Activated CD8-positive, alpha-beta memory T cell treated with anti-CD3 and anti-CD28 coated beads, Interleukin-2, amount 50 U/mL, for 4 hours (primary cell): ENCODE measurements at places on chromosomes 5 and 9.

- DNase-seq: no peak
Measured at GRCh38 chr9:72980600-72981265, 27.9 kb upstream of the ALDH1A1 start.

DNA sequence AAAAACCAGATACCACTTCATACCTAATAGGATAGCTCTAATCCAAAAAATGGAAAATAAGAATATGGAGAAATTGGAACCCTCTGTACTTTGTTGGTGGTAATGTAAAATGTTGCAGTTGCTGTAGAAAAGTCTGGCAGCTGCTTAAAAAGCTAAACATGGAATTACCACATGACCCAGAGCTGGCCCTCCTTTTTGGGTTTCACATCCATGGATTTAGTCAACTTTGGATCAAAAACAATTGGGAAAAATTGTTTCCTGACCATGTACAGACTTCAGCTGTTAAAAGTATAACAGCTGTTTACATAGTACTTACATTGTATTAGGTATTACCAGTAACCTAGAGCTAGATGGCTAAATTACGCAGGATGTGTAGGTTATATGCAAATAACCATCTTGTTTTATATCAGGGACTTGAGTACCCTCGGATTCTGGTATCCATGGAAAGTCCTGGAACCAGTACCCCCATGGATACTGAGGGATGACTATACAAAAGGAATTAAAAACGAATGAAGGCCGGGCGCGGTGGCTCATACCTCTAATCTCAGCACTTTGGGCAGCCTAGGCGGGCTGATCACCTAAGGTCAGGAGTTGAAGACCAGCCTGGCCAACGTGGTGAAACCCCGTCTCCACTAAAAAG is 15.8 kb downstream of the DNAJA1 start:
- DNase-seq: no peak

DNA sequence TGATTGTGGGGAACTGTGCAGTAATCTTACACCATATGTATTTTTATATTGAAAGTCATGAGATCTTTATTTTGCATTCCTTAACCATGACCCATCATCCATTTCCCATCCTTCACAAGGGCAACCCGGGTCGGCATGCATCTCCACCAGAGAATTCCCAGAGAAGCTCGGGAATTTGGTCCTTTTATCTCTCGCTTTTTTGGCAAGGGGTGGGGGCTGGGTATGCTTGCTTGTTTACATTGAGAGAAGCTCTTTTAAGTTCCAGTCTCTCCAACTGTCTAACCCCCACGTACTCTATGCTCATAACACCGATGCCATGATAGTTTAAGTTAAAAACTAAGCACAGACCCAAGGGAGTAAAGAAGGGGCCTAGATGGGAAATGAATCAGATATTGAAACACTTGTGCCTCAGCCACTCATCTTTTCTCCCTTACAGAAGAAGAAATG is 109.9 kb upstream of the NFIB start:
- no peak for DNase-seq

GRCh38 chr5:107526270-107526937 is 144.3 kb downstream of the EFNA5 start:
- DNase-seq: no peak

DNA sequence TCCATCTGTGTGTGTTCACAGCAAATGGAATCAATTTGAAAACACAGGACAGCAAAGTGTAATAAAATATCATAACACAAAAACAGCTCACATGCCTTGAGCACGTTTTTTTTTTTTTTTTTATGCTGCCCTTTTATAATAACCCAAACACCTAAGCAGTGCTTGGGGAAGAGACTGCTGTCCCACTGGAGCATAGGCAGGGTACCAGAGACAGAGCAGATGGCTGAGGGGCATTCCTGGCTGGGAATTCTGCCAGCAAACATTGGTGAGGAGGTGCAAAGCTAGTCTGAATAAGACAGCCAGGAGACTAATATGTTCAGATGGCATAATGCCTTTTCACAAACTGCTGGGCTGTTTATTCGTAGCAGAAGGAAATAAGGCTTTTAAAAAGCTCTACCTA is 58.1 kb upstream of the SV2C start:
- no peak for DNase-seq

- no peak for DNase-seq
Measured at GRCh38 chr5:137438932-137439331, 60.2 kb downstream of the SPOCK1 start.

DNA sequence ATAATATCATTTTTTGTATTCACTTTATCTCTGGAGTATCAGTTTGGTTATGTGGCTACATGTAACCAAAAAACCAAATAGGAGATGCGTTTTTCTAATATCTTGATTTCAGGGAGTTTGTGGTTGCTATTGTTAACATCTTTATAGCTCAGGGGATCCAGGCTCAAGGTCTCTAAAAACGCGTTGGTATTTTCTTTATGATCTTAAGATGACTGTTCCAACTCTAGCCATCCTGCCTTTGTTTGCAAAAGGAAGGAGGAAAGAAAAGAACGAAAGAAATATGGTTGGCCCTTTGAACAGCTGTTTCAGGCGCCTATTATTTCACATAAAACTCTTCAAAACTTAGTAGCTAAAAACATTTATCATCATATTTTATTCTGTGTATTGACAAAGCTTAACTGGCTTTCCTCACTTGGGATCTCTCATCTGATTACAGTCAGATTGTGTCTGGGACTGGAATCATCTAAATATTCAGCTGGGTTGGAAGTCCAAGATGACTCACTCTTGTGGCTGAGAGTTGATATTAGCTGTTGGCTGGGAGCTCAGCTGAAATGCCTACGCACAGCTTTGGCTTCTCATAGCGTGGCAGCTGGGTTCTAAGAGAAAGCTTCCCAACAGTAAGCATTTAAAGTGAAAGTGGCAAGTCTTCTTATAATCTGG is 60.1 kb downstream of the FAM174A start:
- DNase-seq: no peak

DNA sequence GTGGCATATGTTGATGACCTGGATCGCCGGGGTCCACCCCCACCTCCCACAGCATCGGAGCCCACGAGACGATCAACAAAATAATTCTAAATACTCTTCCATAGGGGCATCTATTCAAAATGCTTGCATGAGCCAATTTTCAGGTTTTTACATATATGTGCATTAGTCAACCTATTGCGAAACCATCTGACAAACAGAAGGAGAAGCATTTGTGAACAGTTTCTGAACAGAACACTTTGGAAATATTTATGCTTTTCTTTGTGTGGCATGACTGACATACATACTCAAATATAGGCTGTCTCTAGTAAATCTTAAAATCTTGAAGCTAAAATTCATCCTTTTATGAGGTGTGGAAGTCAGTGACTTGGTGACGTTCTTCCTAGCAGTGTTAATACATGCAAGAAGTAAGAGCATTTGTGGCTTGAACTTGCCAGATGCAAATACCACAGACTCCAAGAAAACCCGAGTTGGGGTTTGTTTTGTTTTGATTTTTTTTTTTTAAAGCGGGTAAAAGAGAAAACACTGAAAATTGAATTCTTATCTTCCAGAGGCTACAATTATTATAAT is 5.3 kb downstream of the GPR151 start:
- no peak for DNase-seq

DNA sequence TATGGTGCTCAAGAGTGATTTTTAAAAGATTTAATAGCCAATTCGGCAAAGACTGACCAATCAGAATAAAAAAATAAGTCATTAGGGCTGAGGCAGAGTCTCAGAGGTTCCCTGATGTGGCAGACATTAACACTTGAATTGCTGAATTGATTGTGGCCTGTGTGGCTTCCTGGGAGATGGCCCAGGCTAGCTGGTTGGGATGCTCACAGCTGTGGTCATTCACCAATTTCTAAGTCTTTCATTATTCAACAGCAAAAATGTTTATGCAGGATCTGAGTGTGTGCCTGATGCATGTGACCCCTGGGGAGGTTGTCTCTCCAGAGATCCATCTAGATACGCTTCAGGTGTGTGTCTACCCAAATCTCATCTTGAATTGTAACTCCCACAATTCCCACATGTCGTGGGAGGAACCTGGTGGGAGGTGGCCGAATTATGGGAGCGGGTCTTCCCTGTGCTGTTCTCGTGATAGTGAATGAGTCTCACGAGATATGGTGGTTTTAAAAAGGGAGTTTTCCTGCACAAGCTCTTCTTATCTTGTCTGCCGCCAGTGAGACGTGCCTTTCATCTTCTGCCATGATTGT is 632.6 kb upstream of the SEMA6A start:
- DNase-seq: no peak

DNA sequence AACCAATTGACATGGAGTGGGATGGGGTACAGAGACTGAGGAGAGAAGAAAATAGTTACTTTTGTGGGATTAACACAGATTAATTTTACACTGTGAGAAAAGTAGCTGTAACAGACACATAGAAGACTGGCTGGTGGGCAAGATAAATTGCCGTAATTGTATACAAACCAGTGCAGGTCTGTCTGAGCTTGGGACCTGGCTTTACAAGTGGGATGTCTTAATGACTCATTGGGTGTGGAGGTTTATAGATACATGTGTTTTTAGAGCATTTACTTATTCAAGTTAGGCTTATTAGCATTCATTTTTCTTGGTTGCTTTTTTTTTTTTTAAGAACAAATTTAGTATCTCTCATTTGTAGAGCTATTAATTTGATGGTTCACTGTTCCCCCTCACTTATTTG is 37.5 kb downstream of the SLC44A1 start:
- DNase-seq: no peak

GRCh38 chr9:109132567-109133021 is 12.8 kb upstream of the TMEM245 start:
- no peak for DNase-seq
